Naive thymus-derived CD4-positive, alpha-beta T cell (primary cell): ENCODE measurements at places on chromosomes 3 and 15.

GRCh38 chr15:58669108-58669507 lies 80.4 kb downstream of the ADAM10 start:
- no peak for DNase-seq

GRCh38 chr3:1087066-1087560 lies 5.7 kb upstream of the CNTN6 start:
- no peak for DNase-seq

DNA sequence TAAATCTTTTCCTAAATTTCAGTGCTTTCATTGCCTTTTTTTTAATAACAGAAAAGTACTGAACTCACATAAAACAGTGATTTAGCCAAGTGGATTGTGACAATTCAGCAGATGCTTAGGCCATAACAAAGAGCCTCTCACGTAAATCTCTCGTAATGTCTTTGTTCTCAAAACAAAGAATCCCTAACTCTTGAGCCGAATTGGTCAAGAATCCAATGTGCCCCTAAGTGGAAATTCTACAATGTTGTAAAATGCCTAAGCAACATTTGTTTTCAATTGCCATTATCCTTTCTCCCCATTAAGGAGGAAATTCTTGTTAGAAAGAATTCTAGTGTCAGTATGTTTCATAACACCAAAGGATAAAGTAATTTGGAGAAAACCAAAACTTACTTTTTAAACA lies 235.7 kb upstream of the THBS1 start:
- no peak for DNase-seq

- DNase-seq: no peak
Measured at GRCh38 chr3:187568171-187568570, 102.0 kb downstream of the SST start.

DNA sequence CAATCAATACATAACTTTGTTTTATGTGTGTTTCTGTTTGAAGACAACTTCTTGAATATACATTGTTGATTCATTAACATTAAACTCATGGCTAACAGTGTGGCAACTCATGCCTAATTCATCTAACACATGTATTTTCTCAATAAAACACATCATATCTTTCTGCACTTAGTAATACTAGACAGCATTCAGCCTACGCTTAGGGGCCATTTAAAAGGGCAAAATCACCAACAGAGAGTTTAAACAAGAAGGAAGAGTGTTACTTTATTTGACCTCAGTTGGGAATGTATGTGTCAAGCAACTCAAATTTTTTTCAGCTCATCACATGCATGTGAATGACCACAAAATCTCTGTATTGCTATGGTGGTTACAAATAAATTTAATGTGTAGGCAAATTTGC lies 128.8 kb upstream of the AADACL2 start:
- no peak for DNase-seq

DNA sequence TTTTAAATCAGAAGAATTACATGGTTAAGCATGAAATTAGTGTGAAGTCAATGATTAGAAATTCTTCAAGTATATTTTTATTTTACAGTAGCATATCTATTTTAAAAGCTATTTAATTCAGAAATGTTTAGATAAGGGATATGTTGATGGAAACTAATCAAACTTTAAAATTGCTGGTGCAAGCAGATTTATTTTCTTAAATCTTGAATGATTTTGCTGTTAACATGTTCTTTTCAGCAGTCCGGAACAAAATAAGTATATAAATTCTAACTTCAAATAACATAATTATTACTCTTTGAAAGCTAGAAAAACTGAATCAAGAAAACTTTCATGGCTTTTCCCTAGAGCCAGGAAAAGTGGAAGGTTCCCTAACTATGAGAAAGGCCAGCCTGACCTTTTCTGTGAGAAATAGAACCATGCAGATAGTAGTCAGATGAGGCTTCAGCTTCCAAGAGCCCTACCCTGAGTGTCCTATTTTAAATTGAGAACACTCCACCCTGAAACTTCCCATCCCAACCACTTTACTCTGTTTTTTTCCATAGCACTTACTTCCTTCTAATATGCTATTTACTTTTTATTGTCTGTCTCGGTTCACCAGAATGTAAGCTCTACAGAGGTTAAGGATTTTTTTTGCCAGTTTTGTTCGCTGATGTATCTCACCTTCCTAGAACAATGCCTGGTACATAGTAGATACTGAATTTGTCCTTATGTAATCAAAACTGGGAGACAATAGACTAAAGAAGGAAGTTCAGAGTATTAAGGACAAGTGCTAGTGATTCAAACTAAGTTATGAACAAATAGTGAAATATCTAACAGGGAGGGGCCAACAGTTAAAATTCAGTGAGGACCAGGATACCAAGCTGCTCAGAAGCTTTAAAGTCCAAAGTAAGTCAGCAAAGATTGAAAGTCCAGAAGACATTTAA lies 66.8 kb downstream of the CD200R1L start:
- no peak for DNase-seq

GRCh38 chr3:189360291-189360690 lies 188.5 kb downstream of the TPRG1 start:
- no peak for DNase-seq

DNA sequence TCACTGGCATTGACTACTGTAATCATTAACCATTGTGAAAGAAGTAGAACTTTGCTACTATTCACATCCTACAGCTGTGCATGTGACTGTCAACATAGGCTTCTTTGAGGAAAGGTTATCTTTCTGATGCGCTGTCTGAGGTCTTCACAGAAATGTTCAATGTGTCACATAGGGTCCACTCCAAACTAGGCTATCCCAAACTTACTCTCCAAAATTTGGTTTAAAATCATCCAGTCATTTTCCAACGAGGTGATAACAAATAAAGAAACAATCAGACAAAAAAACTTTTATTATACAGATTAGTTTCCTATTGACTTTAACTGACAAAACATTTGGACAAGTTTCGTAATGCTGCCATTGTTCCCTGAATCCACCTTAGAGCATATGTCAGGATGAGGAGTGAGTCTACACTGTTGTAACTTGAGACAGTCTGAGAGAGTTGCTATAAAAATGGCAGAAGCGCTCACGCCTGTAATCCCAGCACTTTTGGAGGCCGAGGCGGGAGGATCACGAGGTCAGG lies 511.6 kb downstream of the PLOD2 start:
- DNase-seq: no peak

DNA sequence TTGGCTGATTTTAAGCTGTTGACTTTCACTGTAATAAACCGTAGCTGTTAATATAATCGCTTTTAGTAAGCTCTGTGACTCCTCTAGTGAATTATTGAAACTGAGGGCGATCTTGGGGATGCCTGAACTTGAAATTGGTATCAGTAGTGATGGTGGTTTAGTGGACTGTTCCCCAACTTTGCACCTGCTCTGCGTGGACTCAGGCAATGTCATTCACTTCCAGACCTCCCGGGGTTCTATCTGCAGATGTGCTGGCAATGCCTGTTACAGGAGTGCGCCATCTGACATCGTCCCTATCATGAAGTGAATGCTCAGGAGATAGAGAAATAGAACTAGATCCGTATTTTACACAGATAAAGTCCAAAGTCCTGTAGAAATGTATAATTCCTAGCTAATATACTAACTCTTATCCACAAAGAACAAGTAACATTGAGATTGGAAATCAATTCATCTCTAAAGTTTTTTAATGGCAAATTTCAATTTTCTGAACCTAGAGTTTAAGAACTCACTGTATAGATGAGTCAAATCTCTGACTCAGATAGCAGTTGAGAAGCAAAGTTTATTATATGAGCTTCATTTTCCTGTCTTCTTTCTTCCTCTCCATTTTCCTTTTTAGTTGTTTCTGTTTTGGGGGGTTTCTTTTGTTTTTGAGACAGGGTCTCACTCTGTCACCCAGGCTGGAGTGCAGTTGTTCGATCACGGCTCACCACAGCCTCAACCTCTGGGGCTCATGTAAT lies 51.8 kb downstream of the HEG1 start:
- DNase-seq: no peak

DNA sequence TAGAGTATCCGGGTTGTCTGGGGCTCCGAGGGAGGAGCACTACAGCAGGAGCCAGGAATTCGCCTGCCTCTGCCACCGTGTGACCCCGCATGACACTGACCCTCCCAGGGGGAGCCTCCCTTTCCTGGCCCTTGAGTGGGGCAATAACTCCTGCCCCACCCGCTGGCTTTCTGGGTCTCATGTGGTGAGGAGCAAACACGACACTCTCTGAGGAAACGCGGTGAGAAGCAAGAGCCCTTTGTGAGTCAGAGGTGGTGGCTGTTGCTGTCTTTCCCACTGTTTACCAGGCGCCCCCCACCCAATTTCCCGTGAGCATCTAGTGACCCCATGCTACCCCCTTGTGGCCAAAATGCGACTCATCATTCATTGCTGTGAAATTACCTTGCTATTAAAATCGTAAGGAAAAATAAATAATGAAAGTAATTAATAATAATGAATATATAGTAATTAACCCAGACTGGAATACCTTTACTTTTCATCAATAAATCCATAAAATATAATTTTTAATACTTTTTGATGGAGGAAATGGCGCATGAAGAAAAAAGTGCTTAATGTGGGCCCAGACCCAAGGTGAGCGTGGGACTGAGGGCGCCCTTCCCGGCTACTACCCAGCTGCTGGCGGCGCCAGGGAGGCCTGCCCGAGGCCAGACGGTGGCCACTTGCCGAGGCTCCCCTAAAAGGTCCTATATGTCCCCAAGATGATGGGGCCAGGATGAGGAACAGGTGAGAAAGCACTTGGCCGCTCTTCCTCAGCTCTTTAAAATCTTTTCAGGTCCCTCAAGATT lies 29.3 kb downstream of the CCNL1 start:
- DNase-seq: peak; percentile 69

DNA sequence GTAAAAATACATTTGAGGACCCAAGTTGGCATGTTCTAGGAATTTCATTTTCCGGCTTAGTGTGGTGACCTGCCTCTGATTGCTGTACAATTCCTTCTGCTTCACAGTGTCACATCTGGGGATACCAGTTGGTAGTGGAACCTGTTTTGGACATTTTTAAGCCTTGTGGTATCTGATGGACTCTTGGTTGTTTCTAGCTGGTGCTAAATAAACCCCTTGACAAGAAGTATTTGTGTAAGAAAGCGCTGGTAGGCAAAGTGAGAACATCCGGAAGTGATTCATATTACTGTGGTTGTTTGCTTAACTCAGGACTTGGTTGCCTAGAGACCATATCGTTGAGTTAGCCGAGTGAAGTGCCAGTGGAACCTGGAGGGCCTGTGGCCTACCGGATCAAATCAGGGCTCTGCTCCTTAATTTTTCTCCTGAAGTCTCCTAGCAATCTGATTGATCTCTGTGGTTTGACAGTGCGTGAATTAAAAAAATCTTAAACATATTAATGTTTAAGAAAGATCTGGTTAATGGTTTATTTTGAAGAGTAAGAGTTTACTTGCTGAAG lies 12.8 kb downstream of the IQGAP1 start:
- peak; percentile 80 for DNase-seq
